ENCODE measurements at places on chromosomes 1 and 21.

GRCh38 chr1:6891781-6892579 is 106.7 kb downstream of the CAMTA1 start:
- no peak for DNase-seq

DNA sequence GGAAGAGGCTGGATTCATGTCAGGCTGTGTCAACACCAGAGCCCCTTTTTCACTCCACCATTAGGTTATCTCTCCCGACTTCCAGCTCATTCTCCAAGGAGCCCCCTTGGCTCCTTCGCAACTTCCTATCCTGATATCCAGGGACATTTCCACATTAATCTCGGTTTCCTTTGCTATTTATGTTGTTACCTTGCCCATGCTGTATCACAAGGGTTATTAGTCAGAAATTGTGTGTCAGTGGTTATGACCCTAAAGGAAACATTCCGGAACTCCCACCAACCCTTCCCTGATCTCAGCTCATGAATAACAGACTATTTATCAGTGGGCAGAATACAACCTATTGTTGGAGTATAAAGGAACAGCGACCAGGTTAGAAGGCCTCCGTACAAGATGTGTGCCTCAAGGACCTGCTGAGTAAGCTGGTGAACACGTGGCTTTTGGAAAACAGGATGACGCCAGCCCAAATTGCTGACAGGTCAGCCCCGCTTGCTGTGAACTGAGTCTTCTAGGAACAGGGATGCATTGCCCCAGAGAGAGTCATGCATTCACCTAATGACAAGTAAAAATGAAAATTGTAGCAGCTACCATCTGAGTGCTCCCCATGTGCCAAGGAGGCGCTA is 121.5 kb downstream of the PLPP3 start:
- DNase-seq: no peak

DNA sequence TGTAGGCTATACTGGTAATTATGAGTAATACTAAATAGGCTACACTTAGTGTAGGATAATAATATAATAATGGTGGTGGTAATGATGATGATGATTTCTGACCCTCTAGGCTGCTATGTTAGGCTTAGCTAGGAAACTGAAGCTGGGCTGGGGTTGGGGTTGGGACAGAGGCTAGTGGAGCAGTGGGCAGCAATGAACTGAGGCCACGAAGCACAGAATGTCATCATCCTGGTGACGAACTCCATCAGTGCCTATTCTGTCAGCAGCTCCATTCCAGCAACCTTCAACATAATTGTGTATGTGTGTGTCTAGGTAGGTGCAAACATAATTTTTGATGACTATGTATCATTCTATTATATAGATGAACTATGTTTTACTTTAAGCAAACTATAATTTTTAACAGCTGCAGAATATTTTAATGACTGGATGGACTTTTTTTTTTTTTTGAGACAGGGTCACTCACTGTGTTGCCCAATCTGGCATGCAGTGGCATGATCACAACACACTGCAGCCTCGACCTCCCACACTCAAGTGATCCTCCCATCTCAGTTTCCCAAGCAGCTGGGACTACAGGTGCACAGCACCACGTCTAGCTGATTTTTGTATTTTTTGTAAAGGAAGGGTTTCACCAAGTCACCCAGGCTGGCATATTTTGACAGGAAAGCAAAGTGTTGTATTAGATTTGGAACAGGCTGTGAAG is 12.9 kb upstream of the CLIC4 start:
- no peak for DNase-seq

GRCh38 chr1:157301477-157302198 is 163.4 kb upstream of the ETV3 start:
- no peak for DNase-seq

DNA sequence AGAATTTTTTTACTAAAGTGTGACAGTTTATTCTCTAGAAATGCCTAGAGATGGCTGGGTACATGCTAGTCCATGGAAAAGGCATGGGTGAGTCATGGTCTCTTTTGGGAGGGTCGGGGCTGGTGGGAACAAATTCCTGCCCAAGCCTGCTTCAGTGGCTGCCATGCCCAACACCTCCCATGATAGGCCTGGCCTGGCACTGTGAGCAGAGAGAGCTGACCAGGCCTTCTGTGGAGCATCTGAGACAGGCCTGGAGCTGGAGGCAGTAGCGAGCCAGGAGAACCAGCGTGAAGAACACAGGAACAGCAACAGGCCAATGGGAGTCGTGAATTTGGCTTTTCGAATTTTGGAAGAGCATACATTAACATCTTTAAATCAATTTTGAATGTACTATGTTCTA is 209.2 kb downstream of the SDCCAG8 start:
- no peak for DNase-seq

- no peak for DNase-seq
These were observed 36.5 kb downstream of the PTPN14 start for GRCh38 chr1:214514819-214515383.

DNA sequence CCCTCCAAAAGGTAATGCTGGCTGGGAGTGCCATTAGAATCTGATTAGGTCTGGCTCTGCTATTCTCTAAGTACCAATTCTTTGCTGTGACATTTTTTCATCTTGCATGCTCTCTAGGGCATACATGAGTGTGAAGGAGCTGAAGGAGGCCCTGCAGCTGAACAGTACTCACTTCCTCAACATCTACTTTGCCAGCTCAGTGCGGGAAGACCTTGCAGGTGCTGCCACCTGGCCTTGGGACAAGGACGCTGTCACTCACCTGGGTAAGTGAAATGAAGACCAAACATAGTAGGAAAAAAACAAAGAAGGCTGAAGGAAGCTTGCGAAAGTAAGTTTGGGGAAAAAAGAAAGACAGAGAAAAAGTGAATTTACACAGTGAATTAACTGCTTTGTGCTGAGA is 207.9 kb downstream of the PAPPA2 start:
- DNase-seq: no peak

- no peak for DNase-seq
These were observed 20.6 kb downstream of the ADORA1 start for GRCh38 chr1:203148127-203148526.

GRCh38 chr1:155086128-155086741 is 7.6 kb downstream of the EFNA3 start:
- peak; percentile 46 for DNase-seq

GRCh38 chr1:57603696-57604095 is 179.8 kb upstream of the DAB1 start:
- DNase-seq: no peak

GRCh38 chr1:118388301-118388959 is 203.4 kb upstream of the SPAG17 start:
- DNase-seq: no peak

DNA sequence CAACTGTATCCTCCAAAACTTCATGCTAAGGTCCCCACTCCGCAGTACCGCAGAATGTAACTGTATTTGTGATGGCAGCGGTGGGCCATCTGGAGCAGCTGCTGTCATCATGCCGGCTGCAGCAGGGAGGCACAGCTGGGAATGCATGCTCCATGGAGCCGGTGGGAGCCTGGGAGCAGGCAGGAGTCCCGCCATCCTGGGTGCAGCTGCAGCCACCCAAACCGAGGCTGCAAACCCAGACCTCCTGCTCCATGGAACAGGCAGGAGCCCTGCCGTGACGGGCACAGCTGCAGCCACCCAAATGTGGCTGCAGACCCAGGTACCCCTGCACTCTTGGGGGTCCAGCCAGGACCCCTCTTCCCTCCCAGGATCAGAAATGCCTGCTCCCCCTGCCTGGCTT is 80.3 kb downstream of the SCMH1 start:
- no peak for DNase-seq

DNA sequence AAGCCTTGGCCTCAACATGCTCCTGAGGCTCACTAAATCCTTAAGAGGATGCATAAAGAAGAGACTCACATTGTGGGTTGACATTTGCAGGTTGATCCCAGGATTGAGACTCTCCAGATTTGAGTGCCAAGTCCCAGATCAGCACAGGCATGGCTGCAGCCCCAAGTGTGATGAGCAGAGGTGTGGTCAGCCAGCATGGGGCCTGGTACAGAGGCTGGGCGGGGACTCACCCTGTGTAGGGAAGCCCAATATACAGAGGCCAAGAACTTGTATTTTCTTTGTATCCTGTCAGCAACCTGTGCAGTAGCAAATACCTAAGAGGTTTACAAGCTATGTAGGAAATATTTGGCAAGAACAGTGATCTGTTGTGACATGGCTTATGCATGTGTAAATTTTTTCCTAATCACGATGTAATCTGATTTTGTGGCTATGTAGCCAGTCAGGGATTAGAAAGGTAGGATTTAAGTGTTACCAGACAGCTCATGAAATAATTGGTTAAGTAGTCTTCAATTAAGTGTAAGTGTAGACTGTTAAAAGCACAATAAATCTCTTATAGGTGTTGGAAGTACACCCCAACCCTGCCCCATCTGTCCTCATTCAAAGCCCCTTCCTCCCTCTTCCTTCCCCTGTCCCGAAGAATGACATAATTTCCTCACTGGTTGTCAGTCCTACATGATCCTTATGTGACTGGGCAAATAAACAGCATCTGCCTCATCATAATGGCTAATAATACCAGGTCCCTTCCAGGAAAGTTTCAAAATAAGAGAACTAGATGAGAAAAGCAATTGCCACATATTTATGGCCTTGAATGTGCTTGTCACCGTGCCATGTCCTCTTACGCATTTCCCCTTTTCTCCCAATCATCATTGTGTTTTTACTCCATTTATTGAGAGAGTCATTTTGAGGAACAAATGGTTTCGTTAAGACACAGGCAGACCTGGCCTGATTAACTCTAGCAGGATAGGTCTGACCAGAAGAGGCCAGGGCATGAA is 120.9 kb downstream of the HLX start:
- no peak for DNase-seq

GRCh38 chr1:21665711-21666575 is 3.2 kb downstream of the RAP1GAP start:
- DNase-seq: peak; percentile 52

DNA sequence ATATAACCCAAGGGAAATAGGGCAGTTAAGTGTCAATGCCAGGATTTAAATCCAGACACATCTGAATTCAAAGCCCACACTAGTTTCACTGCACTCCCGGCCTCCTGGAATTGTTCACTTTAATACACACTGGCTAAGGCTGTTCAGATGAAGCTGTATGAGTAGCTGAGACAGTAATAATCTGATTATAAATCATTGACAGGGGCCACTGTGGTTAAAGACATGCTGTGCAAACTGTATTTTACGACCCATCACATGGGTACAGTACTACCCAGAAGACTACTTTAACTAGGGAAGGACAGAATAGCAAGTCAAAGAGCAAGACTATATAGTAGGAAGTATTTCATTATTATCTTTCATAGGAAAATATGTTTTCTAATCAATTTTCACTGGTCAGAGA is 16.1 kb upstream of the NTNG1 start:
- DNase-seq: no peak

- DNase-seq: no peak
These were observed 3.2 kb downstream of the MYOCOS start for GRCh38 chr1:171625225-171625624.

- no peak for DNase-seq
These were observed 1.2 kb upstream of the TNFRSF4 start for GRCh38 chr1:1215080-1215676.

DNA sequence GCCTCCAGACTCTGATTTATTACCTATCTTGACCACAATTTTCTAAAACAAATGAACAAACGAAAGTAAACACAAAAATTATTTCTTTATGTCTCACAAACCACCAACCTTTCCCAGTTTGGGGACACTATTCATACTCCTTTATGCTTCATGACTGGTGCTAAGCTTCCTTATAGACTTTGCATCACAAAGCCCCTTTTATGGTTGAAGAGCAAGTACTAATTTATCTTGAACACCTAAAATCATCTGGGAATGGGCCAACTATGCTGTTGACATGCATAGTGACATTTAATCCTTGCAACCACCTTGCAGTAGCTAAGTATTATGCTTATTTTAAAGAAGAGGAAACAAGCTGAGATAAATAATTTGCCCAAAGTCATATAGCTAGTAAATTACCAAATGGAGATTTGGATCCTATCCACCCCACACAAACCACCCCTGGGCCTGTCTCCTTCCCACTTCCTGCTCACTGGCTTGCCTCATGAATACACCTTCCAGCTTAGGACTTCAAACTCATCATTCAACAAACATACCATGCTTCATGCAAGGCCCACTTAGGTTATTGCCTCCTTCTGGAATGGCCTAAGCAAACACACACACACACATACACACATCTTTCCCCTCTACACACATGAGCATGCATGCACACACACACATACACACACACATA is 192.2 kb downstream of the PLPP3 start:
- no peak for DNase-seq

GRCh38 chr21:44854664-44855446 is 18.6 kb downstream of the PTTG1IP start:
- DNase-seq: no peak

DNA sequence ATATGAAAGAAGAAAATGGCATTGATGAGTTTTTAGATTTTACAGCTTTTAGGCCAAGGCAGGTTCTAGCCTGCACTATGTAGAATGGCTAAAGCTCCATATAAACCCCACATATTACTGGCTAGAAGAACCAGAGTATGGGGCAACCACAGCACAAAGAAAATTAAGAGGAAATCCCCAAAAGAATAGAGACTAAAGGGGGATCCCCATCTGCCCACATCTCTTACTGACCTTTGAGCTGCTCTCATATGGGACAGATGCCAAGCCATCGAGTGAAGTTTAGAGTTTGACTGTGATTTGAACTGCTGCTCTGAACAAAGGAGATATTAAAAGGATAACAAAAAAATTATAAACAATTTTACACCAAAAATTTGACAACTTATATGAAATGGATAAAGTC is 102.2 kb upstream of the HAO2 start:
- DNase-seq: no peak

- DNase-seq: no peak
These were observed 598.5 kb upstream of the USP24 start for GRCh38 chr1:55813618-55814017.

DNA sequence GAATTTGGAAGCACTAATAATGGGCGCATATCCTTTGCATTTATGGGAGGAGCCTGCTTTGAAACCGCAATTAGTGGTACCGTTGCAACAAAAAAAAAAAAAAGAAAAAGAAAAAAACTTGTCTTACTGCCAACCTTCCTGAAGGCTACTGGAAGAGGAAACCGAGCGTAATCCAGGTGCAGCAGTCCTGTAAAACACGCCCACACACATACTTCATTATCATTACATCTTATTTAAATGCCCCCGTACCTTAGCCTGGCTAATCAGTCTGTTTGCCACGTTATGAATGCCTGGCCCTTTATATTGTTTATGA is 686 bp upstream of the ZNF281 start:
- peak; percentile 89 for DNase-seq

DNA sequence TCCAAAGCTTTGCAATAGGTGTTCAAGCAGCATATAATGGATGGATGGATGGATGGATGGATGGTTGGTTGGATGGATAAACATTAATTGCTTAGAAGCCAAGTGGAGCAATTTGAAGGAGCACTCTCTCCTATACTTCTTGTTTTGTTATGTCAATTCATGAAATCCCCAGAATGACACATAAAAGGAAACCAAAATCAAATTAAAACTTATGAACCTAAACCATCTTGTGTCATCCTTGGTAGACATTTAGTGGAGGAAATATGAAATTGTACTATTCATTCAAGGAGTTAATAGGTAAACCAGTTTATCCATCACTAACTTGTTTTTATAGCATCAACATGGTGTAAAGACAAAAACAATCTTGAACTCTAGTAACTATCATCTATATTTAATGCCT is 122.5 kb downstream of the NR5A2 start:
- no peak for DNase-seq

Data from NCI-H1092 treated with DMSO at 0.1 percent for 48 hours (cell line).